Glomerular endothelial cell (primary cell): ENCODE measurements at places on chromosomes 6 and 20. TPM values are rescaled to one million over a fixed set of nuclear protein-coding genes. Genes with fewer than 3 reads are reported as not detected.

DNA sequence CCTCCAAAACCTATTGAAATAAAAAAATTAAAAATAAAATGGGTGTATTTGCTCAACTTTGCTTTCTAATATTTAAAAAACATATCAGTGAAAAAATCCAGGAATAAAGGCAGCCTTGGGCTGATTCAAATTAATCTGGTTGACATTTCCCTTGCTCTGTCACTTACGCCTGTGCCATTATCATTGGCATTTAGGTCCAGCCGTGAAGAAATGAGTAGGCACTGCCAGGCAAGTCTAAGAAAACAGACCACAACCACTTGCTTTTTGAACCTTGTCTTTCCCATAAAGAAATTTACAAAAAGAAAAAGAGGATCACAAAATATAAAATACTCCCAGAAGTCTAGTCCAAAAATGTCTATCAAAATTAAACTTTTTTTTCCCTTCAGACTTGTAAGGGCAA, 59.2 kb upstream of the HBS1L start:
- no peak for DNase-seq

Gene ROMO1
- total RNA-seq: 333 and 513 TPM in 2 replicates

DNA sequence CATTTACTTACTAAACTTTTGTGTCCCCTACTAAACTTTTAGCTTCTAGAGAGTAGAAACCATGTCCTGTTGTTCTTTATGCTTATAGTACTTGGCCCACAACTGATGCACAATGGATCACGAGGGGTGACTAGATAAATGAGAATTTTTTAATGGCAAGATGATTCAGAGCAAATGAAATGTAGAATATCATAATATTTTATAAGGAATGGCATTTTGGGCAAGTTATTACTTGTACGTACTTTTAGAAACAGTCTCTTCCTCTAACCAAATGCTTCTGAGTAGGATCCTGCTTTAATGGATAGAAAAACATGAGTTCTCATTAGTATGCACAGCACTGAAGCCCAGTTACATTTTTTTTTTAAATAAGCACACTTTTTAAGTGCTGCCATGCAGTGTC, 336.3 kb downstream of the NRN1 start:
- DNase-seq: no peak

- no peak for DNase-seq
These were observed 149.5 kb downstream of the TMEM200A start for GRCh38 chr6:130515306-130515705.

Gene HEY2
- 0.34 and 1.7 TPM in 2 replicates for total RNA-seq

- DNase-seq: no peak
These were observed 309.7 kb downstream of the FRK start for GRCh38 chr6:115750946-115751345.

GRCh38 chr6:3656076-3656475, 95.4 kb downstream of the PXDC1 start:
- no peak for DNase-seq

Gene PTCHD4
- 8.0 and 17.8 TPM in 2 replicates for total RNA-seq

DNA sequence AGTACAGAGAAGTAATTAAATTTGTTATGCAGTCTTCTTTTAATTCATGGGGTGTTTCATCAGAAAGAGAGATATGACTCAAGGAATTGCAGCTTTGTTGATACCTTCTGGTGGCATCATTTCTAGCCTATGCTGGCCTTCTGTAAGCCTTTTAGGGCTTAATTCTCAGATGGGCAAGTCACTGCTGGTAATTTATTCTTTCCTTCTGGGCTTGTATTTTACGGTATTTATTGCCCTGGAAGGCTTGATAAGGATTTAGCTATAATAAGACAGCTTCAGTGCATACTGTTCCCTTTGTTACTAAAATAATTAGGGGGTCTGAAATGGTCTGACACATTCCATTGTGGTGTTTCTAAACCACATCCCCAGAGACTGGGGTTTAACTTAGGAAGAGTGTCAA, 57.9 kb upstream of the EMILIN3 start:
- no peak for DNase-seq

DNA sequence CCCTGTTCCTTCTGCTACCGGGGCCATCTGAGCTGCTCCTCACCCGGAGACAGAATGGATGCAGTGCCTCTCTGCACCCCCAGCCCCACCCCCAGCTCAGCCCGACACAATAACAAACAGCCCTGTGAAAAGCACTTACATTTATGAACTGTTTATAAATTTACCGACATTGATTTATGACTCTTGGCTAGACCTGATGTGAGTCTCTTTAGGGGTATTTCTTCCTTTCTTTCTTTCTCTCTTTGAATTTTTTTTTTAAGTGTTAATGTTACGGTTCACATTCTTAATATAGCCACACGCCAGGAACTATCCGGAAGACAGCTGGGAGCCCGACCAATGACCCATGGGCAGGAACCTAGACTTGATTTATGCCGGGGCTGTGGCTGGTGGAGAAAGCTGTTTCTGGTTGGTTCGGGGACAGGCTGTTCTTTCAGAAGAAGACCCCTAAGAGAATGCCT, 266.3 kb downstream of the CDC5L start:
- DNase-seq: no peak

- DNase-seq: no peak
These were observed 64.2 kb downstream of the LAMA4 start for GRCh38 chr6:112190164-112190563.

DNA sequence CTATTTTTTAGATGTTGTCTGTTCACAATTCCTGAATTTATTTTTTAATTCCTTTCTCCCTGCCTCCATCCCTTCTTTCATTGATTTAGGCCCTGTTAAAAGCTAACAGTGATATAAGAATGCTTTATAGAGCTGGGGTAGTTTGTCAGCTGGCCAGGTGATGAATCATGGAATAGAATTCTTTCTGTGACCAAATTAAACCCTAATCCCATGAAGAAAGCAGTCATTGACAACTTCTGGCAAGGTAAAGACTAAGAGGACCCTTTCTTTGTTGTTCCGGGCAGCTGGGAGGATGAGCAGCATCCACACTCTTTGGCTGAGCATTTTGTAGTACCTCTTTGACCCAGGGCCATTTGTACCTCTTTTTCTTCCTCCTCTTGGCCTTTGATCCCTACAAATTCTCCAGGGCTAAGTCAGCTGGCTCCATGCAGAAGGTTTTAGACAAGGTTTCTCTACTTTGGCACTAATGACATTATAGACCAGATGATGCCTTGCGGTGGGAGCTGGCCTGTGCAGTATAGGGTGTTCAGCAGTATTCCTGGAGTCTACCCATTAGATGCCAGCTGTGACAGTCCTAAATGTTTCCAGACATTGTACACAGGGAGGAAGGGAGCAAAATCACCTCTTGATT, 102.9 kb downstream of the SLX4IP start:
- no peak for DNase-seq

- no peak for DNase-seq
These were observed 343.5 kb downstream of the RNGTT start for GRCh38 chr6:88619951-88620350.

Gene SALL4
- total RNA-seq: 0.92 and 1.8 TPM in 2 replicates

DNA sequence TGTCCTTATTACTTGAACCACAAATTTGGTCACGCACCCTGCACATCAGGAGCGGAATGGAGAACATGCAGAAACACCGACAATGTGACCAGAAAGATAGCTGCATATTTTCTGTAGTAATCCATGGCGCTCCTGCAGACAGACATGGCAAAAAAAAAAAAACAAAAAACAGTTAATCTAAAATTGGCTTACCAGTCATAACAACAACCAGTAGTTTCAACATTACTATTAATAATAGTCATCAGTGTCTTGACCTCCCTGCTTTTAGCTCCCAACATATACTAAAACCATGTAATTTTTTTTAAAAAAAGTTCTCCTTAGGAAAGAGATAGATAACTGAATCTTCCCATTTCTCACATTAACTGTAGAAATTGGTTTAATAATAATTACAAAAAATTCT, 6.8 kb downstream of the CGA start:
- DNase-seq: no peak

GRCh38 chr6:115131709-115132490, 789.1 kb upstream of the HS3ST5 start:
- no peak for DNase-seq

DNA sequence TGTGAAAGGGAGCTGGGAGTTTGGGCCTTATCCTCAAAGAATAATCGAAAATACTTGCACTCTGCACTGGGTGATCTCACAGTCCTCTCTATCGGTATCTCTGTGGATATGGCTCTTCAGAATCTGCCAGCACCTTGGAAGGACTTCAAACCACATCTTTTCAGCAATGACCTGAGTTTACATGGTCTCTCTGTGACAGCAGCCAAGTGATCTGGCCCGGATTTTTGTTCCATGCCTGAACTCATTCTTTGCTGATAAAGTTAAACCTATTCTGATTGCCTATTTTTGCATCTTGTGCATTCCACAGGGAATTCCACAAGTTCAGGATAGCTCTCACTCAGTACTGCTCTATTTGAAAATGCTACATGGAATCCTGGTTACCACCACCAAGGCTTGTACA, 98.9 kb downstream of the HDGFL1 start:
- no peak for DNase-seq

Gene PRKN
- 0.63 and 0.93 TPM in 2 replicates for total RNA-seq

DNA sequence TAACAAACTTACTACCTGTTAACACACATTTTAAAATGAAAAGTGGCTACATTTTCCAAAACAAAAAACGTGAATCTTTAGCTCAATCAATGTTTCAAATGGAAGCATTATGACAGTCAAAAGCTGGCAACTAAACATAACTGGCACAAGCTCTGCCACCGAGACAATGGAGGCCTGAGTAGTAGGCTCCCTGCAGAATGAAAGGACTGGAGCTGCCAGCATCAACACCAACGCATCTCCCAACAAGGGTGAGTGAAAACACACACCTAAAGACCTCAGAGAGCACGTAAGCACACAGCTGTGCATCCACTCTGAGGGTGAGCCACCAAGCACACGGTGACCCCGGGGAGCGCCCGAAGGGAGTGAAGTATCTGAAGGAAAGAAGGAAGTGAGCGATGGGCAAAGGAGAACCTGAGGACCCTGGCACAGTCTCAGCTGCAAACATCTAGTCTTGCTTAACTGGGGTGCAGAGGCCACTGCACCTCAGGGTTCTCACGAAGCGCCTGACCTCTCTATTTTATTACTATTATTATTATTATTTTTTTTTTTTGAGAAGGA, 1.6 kb upstream of the ADRM1 start:
- DNase-seq: no peak

Gene TREM2
- total RNA-seq: not detected in 2 replicates

- DNase-seq: no peak
These were observed 75.8 kb downstream of the CDH22 start for GRCh38 chr20:46232539-46232938.
